NCI-H1105 treated with DMSO at 0.1 percent for 48 hours (cell line): ENCODE measurements at places on chromosomes 1 and 21.

DNA sequence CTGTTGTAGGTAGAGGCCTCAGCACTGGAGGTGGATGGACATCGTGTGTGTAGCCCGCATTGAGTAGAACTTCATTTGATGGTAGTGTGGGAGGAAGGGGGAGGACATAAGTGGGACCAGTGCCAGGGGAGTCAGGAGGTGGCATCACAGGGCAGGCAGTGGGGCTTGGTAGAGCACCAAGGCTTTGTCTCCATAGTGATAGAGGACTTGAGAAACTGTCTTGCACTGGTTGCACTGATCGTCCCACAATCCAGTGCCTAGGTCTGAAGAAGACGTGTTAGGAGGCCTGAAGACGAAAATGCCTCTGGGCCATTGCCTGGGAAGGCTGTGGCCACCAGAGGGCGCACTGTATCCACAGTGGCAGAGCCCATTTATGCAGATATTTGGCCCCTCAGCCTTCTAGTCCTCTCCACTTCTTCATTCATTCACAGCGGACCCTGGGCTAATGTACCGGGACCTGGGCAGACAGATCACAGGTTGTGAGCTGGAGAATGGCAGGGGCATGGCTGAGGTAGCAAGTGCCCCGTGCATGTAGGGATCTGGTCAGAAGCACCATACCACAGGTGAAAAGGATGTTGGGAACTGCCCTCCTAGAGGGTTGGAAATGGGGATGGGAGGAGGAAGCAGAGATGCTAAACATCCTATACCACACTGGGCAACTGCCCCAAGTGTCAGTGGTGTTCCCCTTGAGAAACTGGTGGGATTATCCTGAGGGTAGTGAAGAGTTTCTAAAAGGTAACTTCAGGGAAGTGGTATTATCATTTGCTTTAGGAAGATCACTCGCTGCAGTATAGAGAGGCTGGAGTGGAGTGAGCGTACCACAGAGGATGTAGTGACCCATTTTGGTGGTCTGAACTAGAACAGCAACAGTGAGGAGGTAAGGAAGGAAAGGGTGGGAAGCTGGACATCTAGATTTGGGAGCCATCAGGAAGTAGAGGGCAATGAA, 95.3 kb downstream of the PIK3R3 start:
- DNase-seq: peak; percentile 79

DNA sequence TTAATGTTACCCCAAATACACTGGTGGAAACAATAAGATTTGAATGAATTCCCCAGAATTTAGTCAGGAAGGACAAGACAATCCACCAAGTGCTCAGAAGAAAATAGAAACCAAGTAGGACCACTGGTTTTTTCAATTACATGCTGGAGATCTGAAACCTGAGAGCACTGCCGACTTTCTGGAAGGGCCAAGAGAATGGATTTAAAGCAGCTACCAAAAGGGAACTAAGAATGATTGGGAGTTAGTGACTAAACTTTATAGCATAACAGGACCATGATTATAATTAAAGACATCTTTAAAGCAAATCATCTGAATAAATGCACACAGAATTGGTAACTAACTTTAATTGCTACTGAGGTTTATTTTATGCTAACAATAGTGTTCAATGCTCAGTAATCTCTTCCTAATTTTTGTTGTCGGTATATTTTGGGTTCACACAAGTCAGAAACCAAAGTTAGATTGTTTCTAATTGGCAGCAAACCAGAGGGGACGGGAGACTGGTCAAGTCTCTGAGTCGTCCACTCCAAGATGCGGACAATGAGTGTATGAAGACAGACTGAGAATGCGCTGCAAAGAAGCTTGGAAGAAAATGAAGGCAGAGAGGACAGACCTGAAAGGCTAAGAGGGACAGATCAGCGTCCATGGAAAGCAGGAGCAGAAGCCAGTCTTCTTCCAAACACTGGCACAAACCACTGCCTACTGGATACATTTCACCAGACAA, 2.3 kb upstream of the RGS13 start:
- no peak for DNase-seq

DNA sequence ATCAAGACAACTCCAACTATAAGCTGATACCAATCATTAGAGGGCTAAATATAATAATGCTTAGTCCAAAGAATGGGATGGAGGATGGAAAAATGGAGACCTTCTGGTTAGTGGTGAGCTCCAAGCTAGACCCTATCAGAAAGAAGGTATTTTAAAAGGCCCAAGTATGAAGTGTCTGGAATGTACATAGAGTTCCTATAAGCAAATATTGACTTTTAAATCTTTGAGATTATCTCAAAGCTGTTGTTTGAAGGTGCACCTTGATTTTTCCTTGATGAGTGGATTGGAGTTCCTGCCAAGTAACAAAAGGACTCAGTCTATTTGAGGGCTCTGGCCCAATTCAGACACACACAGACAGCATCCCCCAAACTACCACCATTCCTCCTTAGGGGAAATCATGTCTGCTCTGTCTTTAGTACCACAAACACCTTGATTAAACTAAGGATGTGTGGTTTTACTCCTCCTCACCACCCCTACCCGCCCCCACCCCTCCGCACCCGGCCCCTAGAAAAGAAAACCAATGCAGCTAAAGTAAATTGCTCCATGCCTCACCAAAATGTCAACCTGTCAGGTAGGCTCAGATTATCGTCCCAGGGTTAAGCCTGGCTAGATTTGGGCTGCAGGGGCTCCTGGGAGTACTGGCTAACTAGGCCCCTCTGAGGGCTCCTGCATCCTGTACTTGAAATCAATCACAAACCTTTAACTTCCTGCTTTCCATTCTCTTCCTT, 59.4 kb downstream of the CDC7 start:
- no peak for DNase-seq

DNA sequence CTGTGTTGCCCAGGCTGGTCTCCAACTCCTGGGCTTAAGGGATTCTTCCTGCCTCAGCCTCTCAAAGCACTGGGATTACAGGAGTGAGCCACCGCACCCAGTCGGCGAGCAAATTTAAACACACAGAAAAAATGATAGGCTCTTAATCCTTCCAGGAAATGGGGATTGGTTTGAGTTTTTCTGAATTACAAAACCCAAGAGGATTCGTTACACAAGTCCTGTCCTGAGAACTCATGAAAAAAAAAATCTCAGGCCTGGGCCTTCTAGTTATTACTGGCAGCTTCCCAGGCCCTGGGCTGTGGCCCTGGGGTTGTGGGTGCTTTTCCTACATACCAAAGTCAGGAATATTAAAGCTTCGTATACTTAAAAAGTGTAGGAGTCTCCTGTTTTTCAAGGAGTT, 6.3 kb upstream of the IFNGR2 start:
- DNase-seq: no peak

GRCh38 chr1:86503406-86504136, 34.8 kb downstream of the CLCA1 start:
- no peak for DNase-seq

GRCh38 chr1:54806931-54807611, 5.9 kb upstream of the TTC22 start:
- no peak for DNase-seq

- DNase-seq: no peak
Measured at GRCh38 chr1:2224631-2225428, 3.3 kb upstream of the SKI start.

DNA sequence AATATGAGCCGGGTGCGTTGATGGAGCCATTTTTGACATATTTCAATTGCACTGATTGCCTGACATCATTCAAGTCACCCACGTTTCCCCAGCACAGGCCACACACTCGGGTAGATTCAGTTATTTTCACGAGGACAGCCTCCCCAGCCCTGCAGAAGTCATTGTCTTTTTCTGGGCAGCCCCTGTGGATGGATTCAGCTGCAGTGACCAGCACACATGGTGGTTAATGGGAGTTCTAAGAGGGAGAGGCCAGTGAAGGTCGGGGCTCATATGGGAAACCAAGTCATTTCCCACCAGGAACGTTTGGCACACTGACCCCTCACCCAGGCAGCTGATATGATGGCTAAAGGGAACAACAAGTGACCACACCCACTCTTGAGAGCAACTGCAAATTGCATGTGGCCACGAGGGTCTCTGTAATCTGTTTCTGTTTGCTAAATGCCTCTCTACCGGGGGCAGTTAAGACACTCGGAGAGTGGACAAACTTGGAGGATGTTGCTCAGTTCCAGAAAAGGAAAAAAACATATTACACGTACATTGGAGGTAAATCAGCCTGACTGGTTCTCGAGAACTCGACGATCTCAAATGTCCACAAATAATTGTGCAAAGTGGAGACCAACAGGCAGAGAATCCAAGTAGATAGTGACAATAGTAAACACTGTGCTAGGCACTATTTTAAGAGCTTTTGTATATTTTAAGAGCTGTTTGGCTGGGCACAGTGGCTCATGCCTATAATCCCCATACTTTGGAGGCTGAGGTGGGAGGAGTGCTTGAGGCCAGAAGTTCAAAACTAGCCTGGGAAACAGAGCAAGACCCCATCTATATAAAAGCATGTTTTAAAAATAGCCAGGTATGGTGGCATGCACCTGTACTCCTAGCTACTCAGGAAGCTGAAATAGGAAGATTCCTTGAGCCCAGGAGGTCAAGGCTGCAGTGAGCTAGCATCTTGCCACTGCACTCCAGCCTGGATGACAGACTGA, 167.2 kb upstream of the IRF2BP2 start:
- no peak for DNase-seq

DNA sequence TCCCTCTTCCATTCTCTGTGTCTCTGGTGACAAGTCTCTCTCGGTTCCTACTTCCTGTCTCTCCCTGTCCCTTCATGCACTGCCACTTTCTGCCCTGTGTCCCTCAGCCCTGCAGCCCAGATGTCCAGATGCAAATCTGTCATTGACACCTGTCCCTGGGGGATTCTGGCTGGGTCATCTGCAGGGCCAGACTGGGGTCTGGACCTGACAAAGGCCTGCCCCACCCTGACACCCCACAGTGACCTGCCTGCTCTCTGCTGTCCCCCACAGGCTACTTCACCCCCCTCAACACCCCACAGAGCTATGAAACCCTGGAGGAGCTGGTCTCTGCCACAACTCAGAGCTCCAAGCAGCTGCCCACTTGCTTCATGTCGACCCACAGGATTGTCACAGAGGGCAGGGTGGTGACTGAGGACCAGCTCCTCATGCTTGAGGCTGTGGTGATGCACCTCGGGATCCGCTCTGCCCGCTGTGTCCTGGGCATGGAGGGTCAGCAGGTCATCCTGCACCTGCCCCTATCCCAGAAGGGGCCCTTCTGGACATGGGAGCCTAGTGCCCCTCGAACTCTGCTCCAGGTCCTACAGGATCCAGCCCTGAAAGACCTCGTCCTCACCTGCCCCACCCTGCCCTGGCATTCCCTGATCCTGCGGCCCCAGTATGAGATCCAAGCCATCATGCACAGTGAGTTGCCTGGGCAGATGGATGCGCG, 7.2 kb downstream of the THEMIS2 start:
- no peak for DNase-seq

DNA sequence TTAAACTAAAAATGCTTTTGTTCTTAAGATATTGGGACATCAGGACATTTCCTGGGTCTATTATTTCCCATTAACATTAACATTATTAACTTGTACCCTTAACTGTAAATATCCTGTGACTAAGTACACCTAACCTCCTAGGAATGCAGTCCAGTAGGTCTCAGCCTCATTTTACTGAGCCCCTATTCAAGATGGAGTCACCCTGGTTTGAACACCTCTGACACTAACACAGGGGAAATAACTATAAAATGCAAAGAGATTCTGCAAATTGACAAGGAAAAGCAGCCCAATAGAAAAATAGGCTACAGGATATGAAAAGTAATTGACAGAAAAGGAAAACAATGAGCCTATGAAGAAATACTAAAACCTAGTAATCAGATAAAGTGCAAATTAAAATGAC, 11.6 kb upstream of the NCMAP start:
- DNase-seq: no peak

- DNase-seq: no peak
Measured at GRCh38 chr21:36663033-36663855, 35.7 kb upstream of the SIM2 start.

GRCh38 chr1:91754348-91754747, 131.6 kb downstream of the TGFBR3 start:
- DNase-seq: no peak
